GM03348 (cell line): ENCODE measurements at places on chromosomes 1 and 21.

- no peak for DNase-seq
Observed at GRCh38 chr21:42120101-42120902, 49.2 kb downstream of the UMODL1 start.

- no peak for DNase-seq
Observed at GRCh38 chr1:26215246-26215645, 18.8 kb upstream of the CEP85 start.

DNA sequence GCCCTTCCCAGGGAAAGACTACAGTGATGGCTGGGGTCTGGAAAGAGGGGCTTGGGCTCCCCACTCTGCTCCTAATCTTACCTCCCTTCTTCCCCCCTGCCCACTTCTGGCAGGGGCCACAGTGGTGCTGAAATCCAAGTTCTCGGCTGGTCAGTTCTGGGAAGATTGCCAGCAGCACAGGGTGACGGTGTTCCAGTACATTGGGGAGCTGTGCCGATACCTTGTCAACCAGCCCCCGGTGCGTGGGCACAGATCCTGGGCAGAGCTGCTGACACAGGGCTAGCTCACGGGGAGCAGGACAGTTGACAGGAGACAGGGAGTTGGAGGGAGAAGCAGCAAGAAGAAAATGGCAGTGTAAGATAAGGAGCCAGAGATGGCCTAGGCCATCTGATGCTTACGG, 2.4 kb downstream of the SLC27A3 start:
- no peak for DNase-seq

GRCh38 chr1:83619170-83619896, 379.6 kb downstream of the TTLL7 start:
- DNase-seq: no peak
